ENCODE measurements at places on chromosomes 13 and 19.

GRCh38 chr13:112181336-112182067 is 114.6 kb downstream of the SOX1 start:
- ATAC-seq = no peak

- no peak for ATAC-seq
These were observed 793.4 kb downstream of the LIG4 start for GRCh38 chr13:107421951-107422350.

- no peak for ATAC-seq
These were observed 27.5 kb downstream of the GGACT start for GRCh38 chr13:100561158-100561499.

DNA sequence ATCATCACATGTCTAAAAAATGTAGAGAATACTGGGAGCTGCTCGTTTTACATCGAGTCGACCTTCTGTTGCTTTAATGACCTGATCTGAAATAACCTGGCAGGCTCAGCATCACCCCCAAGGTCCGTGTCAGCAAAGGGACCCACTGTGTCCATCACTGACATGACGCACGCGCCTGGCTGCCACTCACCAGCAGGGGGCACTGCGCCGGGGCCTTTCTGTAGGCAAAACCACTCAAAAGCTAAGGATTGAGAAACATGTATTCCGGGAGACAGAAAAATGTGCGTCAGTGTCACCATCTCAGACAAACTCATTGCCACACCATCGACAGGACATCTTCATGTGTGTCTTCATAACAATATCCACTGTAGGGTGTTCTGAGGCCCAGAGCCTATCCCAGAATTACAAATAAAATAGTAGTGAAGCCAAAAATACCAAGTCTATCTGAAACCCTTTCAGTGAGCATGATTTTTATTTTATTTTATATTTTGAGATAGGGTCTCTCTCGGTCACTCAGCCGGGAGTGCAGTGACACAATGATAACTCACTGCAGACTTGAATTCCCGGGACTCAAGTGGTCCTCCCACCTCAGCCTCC is 130.3 kb upstream of the LSM14A start:
- no peak for ATAC-seq

GRCh38 chr13:21115231-21115630 is 53.8 kb upstream of the LATS2 start:
- ATAC-seq = no peak

DNA sequence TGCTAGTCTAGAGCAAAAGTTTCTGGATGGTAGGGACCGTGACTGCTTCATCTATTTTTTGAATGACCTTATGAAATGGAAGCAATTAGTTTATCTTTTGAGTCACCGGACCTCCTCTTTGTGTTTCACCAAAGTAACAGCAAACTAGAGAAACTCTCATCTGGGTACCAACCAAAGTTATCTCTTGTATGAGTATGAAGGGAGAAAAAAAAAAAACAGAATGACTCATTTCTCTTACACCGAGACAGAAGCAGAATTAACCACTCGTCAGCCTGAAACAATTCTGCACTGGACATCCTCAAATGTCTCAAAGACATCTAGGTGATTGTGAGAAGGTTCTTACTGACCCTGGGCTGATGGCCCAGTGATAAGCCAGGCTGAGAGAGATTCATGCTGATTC is 18.3 kb downstream of the ZNF100 start:
- no peak for ATAC-seq

DNA sequence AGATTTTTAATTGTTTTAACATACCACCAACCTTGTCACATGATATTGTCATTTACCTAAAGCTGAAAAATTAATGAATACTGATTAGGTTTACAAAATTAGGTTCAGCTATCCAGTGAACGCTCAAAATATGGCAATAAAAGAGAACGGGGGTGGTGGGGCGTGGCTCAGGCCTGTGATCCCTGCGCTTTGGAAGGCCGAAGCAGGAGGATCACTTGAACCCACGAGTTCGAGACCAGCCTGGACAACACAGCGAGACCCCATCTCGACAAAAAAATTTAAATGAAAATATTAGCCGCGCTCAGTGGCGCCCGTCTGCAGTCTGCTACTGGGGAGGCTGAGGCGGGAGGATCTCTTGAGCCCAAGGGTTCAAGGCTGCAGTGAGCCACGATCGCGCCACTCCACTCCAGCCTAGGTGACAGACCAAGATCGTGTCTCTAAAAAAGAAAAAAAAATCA is 516 bp upstream of the FAM32A start:
- ATAC-seq = no peak

DNA sequence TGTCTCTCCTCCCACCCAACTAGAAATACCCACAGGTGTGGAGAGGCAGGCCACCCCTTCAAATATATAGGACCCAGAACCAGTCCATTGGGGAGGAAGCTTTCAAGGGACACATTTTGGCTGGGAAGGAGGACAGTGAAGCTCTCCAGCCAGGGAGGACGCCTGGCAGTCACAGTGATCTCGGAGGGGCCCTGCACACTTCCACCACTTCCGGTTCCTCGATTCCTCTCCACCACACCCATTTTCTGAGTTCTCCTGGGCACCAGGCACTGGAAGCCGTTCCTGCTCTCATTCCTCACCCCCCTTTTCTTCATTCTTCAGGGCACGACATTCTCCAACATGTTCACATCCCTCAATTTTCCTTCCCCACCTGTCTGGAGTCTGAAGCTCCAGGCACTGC is 30.4 kb upstream of the CEACAM21 start:
- ATAC-seq = peak; percentile 27

DNA sequence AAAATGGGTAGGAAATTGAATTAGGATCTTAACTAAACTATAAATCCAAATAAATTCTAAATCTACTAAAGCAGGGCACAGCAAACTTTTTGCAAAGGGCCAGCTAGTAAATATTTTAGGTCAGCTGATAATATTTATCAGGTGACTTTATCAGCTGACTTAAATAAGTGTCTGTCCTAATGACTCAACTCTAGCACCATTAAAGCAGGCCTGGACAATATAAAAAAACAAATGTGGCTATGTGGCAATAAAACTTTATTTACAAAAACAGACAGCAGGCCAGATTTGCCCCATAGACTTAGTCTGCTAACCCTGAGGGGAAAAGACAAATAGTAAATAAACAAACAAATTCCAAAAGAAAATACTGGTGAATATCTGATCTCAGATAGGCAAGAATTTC is 27.7 kb upstream of the DOCK9 start:
- no peak for ATAC-seq

- ATAC-seq = no peak
These were observed 218.8 kb upstream of the SGCG start for GRCh38 chr13:22961835-22962537.

- ATAC-seq = no peak
These were observed 22.3 kb downstream of the ZSWIM9 start for GRCh38 chr19:48192750-48193149.

DNA sequence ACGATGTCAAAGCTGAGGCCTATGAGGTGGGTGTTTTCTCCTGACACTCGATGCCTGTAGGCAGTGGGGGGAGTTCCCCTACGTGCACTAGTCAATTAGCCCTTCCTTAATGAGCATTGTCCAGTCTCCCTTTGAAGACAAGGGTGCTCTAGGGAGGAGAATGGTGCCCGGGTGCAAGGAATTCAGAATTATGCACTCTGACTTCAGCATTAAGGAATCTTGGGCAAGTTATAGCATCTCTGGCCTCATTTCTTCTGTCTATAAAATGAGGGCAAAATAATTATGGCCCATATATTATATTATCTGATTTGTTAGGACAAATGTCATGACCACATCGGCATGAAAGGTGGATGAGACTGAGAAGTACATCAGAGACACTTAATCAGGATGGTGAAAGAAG is 82.1 kb upstream of the SLC7A1 start:
- no peak for ATAC-seq

DNA sequence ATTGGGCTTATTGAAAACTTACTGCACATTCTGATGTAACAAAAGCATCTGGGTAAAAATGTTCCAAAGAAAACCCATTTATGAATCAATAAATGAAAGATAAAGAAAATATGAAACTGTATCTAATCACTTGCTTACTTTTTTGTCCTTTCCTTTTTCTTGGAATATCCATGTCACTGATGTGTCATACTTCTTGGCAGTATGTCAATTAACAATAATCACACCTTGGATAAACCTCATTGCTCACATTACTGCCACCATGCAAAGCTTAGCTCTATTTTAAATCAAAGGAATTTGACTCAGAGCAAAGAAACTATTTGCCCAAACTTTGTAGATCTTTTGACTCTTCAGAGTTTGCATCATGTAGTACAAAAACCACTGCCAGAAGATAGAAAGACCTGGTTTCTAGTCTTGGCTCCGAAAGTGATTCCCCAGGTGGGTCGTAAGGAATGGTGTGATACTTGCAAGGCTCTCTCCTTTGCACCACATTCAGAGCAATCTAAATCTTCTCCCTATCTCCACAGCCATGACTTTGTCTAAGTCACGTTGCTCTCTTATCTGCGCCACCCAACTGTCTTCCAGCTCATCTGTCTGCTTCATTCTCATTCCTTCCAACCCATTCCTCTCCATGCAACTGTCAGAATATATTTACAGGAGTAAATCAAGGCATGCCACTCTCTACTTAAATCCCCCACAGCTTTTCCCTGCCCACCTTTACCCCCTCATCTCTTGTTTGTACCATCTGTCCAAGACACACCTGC is 311.9 kb downstream of the COG6 start:
- ATAC-seq = no peak

DNA sequence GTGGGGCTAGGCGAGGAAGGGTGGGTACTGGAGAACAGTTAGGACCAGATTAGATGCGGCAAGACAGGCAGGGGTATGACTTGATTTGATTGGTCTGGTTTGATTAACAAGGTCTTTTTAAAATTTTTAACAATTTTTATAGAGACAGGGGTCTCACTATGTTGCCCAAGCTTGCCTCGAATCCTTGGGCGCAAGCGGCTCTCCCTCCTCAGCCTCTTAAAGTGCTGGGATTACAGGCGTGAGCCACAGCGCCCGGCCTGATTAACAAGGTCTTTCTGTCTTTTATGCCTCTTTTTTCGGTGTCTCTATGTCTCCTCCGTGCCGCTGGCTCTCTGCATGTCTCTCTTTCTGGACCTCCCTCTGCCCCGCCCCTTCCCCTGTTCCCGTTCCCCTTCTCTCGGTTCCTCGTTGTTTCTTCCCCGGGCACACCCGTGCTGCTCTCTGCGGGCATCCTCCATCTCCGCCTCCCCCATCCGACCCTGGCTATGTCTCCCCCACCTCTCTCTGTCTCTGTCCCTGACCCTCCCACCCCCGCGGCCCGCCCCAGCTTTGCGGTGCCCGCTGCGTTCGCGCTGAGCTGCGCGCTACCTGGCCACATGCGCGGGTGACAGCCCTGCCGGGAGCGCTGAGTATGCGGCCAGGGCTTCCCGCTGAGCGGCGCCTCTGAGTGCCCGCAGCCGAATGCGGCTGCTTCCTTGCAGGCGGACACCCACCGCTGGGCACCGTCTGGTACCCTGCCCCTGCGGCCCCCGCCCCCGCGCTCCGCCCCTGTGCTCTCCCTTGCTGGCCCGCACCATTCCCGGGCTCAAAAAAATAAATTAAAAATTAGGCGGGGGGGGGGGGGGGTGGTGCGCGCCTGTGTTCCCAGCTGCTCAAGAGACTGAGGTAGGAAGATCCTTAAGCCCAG is 8.1 kb upstream of the SDHAF1 start:
- no peak for ATAC-seq

DNA sequence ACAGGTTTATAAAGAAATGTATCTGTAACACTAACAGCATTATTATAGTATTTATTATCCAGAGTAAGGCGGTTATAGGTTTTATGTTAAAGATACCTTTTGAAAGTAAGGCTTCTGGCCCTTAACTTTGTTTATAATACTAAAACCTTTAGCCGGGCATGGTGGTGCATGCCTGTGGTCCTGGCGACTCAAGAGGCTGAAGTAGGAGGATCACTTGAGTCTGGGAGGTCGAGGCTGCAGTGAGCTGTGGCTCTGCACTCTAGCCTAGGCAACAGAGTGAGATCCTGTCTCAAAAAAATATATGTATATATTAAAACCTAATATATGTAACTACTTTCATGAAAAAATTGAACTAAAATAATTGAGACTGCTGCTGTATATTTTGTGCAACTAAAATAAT is 98.7 kb upstream of the KLF5 start:
- ATAC-seq = no peak

GRCh38 chr19:3270902-3271301 is 46.4 kb downstream of the CELF5 start:
- ATAC-seq = no peak

DNA sequence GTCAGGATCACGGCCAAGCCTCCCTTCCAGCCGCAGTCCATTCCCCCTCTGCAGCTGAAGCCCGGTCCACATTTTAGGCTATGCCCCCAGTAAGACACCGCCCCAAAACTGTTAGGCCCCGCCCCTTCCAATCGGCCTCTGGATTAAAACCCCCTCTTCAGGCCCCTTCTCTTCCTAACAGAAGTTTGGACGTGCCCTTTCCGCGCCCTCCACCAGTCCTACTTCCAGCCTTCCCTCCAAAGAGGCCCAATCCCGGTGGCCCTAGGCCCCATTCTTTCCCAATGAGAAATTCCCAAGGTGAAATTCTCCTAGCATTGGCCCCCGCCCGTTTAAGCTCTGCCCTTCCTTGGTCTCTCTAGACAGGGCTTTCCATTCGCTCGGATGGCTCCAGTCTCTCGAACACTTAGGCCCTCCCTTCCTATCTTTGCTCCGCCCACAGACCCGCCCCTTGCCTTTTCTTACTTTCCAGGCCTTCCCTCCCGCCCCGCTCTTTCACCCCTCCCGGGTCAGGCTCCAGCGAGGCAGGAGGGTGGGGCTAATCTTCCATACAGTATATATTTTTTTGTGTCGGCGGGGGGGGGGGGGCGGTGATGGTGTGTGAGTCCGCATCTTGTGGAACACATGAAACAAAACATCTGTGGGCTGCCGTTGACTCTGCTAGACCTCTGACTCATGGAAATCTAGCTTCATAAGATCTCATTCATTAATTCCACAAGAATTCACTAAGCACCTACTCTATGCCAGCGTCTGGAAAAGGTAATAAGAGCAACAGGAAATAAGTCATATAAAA is 13.6 kb downstream of the LTBP4 start:
- peak; percentile 37 for ATAC-seq

- ATAC-seq = no peak
These were observed 30.2 kb downstream of the MEIS3 start for GRCh38 chr19:47389150-47389556.

DNA sequence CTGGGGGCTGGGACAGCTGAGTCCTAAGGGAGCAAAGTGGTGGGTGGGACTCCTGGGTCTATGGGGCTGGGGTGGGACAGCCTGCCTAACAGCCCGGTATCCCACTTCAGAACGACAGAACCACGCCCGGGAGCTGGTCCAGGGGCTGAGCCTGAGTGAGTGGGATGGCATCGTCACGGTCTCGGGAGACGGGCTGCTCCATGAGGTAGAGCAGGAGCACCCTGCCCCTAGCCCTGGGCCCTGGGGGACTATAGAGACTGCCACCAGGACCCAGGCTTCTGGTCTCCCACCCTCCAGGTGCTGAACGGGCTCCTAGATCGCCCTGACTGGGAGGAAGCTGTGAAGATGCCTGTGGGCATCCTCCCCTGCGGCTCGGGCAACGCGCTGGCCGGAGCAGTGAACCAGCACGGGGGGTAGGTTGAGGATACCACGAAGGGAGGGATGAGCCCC is 8.6 kb downstream of the SPHK2 start:
- ATAC-seq = no peak

GRCh38 chr13:32409561-32410421 is 18.1 kb downstream of the N4BP2L1 start:
- ATAC-seq = no peak

GRCh38 chr19:45778010-45778661 is 4.2 kb downstream of the DMPK start:
- ATAC-seq = no peak

Data from esophagus mucosa (tissue), 1 donor.